NCI-H1417 treated with DMSO at 0.1 percent for 48 hours (cell line): ENCODE measurements at places on chromosomes 2 and 18.

DNA sequence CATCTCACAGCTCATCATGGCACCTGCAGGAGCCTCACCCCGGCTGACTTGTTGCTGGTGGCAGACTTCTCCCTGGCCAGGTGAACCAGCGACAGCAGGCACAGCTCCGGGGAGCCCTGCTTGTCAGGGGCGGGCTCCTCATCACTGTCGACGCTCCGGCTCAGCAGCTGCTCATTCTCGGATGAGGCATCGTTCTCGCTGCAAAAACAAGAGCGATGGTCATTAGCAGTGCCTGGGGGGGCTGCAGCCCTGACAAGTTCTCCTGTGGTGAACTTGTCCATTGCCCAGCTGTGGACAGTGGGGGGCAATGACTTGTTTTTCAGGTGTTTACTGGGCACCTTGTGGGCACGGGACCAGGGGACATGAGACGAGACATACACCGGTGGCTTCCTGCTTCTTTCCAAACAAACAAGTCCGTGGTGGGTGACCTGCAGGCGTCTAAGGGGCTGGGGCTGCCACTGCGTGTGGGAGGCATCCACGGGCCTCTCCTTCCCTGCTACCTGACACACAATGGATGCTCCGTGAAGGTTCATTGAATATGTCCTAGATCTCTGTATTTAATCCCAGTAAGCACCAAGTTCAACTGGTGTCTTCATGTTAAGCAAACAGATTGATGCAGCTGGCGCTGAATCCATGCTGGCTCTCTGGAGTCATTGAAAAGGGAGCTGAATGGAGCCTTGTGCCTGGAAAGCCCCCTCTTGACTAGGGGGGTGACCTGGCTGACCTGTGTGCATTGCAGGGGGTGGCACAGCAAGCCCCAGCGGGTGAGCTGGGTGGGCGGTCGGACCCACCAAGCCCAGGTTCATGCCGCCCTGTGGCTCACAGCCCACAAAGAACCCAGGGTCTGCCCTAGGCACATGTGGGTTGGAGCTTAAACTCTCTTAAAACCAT is 81.0 kb downstream of the EDAR start:
- no peak for DNase-seq

DNA sequence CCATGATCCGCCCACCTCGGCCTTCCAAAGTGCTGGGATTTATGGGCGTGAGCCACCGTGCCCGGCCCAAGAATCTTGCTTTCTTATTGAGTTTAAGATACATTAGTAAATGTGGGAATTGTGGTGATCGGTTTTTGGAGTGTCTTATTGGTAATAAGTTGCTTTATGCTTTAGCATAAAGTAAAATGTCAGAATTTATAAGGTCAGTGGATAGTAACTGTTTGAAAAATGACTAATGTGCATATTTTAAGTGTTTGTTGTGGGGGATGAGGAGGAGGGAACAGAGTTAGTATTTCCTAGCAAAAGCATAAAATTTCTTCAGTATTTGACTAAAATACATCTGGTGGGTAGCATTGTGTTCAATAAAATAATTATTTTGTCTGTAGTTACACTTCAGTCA is 77.4 kb downstream of the SLC39A10 start:
- DNase-seq: no peak

DNA sequence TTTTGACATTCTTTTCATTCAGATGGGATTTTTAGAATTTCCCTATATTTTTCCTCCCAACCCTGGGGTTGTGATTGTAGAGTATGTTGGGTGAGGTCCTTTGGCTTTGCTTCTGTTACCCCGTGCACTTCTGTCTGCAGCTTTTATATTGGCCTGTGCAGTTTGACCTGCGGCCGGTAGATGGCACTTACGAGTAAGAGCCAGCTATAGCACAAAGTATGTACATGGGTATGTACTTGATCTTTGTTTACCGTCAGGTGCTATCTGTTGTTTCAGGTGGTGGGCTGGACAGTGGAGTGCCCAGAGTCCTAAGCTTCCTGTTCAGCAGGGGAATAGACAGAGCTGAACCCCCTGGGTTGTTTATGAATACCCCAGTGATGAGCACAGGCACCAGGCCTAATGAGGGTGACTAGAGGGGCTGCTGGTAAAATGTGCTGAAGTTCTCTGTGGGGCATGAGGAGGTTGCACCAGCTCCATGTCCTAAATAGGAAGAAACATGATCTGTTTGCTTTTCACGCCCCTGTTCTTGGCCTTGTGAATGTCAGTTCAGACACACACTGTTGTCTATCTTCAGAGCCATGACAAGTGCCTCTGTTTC is 58.9 kb upstream of the THUMPD2 start:
- DNase-seq: no peak

DNA sequence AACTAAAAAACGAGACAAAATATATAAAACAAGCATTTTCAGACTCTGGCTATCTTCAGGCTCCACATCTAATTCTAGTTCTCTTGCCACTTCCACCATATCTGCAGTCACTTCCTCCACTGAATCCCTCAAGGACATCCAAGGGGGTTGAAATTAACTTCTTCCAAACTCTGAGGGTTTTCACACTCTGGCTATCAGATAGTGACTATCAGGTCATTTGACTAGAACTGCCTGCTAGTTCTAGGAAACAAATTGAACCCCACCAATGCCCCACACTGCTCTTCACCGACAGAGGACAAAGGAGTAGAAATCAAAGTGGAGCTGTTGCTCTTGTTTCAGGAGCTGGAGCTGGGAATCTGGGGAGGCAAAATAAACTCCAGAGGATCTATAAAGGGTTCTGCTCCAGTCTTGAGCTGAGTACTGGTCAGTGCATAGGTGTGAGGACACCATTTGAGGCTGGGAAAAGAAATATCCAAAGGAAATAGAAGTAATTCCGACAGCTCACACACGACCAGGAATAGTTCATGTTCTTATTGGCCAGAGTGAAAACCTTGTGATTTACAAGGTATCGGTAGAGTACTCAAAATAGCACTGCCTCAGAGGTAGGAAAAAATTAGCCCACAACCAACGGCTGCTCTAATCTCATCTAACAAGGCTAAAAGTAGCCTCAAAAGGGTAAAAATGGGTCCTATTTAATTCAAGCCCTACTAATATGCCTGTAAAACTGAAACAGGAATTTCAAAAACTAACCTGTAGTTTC is 71.3 kb downstream of the SMC6 start:
- no peak for DNase-seq

GRCh38 chr2:173942861-173943523 is 22.2 kb downstream of the SP3 start:
- no peak for DNase-seq

- no peak for DNase-seq
Measured at GRCh38 chr2:23564615-23564960, 179.6 kb downstream of the KLHL29 start.

DNA sequence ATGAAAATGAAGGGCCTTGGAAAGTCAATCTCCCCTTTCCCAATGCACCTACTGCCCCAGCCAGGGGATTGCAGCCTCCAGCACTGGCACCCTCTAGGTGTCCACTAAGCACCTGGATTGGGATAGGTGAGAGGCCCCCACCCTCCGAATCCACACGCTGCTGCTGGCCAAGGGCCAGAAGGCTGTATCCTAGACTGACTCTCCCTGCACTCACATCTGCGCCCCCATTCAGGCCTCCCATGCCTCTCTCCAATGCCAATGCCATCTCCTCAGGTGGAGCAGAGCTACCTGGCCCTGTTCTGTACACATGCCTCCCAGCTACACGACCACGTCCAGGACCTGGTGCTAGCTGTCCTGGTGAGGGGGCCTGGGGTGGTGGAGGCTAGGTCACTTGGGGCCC is 9.8 kb downstream of the MFSD2B start:
- DNase-seq: no peak

- no peak for DNase-seq
Measured at GRCh38 chr18:32956591-32957315, 183.9 kb upstream of the KLHL14 start.

- DNase-seq: no peak
Measured at GRCh38 chr2:17959833-17960232, 81.4 kb downstream of the KCNS3 start.

- DNase-seq: no peak
Measured at GRCh38 chr2:178531168-178531567, 50.9 kb downstream of the PLEKHA3 start.
